ENCODE measurements at places on chromosomes 6 and 20. TPM values are rescaled to one million over a fixed set of nuclear protein-coding genes. Genes with fewer than 3 reads are reported as not detected.
A peak's percentile ranks its signal among the peaks of the same experiment; 100 is the strongest.

DNA sequence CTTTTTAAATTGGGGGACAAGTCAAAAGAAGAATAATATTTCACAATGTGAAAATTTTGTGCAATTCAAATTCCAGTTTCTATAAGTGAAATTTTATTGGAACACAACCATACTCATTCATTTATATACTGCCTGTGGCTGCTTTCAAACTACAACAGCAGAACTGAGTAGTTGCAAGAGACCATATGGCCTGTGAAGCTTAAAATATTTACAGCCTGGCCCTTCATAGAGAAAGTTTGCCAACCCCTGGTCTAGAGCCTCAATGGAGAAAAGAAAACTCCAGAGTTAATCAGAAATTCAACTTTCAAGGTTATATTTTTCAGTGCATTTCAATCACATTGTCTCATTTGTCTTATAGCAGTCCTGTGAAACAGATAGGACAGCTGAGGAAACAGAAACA, 26.6 kb upstream of the FBXO9 start:
- no peak for DNase-seq

- DNase-seq: peak; percentile 61
These were observed 9.7 kb downstream of the BACH2 start for GRCh38 chr6:90286884-90287488.

- DNase-seq: no peak
These were observed 492.0 kb upstream of the SULF2 start for GRCh38 chr20:48277266-48277665.

DNA sequence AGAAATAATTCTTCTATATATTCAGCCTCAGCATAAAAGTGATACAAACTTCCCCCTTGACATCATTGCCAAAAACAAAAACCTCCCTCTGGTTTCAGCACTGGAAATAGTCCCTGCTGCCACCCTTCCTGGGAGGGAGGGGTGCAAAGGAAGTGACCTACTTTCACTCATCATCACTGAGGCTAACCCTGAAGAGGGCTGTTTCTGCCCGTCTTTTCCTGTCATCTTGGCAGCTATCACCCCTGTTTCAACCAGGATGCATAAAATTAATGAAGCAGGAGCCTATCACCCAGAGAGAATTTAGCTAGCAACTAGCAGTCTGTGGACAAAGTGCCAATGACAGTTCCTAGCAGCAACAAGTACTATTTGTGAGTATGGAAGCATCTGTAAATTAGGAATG, 397.8 kb downstream of the LAMA2 start:
- no peak for DNase-seq

The MRS2 gene
- total RNA-seq: 28.8 TPM

DNA sequence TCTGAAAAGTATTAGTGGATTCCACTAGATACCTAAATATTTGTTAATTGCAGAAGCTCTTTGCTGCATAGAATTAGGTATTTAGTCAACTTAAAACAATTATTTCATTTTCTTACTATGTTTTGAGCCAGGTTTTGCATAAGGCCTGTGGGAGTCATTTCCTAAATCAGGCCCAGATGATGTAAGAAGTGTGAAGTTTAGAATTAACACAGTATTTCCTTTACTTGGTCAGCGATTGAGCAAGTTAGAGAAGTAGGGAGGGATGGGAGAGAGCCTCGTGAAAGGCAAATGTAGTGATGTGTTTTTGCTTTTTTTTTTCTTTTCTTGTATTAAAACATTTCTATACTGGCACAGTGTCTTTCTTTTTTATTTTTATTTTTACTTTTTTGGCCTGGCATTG, 711.1 kb downstream of the HDGFL1 start:
- DNase-seq: no peak

DNA sequence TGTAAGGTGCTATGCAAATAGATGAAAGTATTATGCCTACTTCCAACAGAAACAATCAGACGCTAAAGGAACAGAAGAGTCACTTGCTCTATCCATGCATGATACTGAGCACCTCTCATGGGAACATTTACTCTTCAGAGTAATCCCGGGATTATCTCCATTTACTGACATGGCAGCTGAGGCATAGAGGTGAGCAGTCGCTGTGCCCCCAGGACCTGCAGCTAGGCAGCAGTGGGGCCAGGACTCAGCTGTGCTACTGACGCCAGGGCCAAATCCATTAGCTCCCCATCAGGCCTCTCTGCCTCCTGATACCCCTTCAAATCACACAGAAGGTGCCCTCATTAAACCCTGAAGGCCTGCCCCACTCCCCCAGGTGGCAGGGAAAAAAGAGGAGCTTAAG, 51.9 kb downstream of the TRAM2 start:
- no peak for DNase-seq

GRCh38 chr20:9742821-9743220, 96.1 kb downstream of the PAK5 start:
- no peak for DNase-seq

DNA sequence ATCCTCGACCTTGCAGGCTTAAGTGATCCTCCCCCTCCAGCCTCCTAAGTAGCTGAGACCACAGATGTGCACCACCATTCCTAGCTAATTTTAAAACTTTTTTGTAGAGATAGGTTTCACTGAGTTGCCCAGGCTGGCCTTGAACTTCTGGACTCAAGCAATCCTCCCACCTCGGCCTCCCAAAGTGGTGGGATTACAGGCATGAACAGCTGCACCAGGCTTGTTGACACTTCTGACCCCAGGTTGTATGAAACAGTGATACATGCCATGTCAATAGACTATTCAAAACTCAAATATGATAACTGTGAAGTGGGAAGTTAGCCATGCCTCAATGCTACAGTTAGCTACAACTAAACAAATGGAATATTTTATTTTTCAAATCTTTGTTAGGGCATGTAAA, 20.1 kb upstream of the SHLD1 start:
- DNase-seq: no peak

GRCh38 chr6:17962436-17963031, 24.9 kb downstream of the KIF13A start:
- DNase-seq: no peak

The GDAP1L1 gene
- not detected for total RNA-seq

DNA sequence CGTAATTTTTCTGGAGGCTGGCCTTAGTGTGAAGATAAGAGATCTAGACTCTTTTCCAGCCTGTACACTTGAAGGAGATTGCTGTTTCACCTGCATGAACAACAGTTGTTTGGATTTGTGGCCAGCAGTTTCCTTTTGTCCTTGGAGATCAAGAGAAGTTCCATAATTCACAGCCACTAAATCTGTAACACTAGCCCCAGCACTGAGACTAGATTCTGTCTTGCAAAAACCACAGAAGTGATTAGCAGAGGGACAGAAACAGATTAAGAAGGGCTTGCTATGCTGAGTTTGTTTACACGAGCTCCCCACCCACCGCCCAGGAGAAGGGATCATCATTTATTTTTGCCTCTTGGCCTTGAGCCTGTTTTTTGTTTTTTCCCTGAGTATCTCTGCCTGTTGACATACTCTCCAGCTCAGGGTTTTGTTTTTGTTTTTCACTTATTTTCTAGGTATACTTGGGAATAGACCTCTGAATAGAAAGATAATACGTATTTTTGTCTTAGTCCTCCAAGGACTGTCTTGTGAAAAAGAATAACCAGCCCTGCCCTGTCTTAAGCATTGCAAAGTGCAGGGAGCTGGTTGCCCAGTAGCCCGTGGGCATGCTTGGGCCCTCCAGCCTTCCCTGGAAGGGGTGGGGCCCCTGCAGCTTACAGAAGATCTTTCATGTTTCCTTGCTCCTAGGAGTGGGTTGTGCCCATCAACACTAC, 93.1 kb upstream of the SOX4 start:
- no peak for DNase-seq

DNA sequence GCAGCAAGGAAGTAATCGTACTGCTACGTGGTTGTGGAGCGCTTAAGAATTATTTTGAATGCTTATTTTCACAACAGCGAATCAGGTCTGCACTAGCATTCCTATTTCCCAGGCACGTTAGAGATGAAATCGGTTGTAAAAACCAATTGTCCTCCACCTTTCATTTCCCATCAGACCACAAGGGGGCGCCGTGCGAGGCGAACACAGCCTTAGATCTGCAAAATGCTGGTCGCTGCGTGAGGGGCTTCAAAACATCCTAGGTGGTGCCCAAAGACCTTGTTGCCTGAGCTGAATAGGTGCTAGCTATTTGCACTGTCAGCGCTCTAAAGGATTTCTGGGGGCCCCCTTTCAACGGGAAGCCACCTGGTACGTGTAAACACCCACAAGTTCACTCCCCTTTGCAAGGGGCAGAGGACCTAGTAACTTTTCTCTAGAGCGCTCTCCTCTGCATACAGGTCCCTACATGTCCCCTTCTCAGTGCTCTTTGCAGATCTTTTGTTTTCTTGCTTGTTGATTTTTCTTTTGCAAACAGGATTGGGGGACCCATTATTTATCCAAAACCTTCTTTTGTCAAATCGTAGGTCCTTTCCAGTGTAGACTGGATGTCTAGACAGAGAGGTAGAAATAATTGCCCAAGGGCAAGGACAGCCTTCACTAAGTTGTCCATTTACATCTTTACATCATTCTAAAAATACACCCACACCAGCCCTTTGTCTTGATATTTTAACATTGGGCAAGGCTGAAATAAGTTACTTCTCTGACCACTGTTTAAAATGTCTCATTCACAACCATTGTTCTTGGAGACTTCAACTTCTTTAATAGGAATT, 59.8 kb downstream of the NEDD9 start:
- DNase-seq: peak; percentile 80

GRCh38 chr20:16003310-16003709, 569.9 kb downstream of the KIF16B start:
- no peak for DNase-seq

GRCh38 chr6:149419696-149420404, 19.8 kb downstream of the SUMO4 start:
- DNase-seq: no peak

- no peak for DNase-seq
These were observed 395.2 kb downstream of the BCKDHB start for GRCh38 chr6:80501636-80502035.

The PTCRA gene
- not detected for total RNA-seq

GRCh38 chr6:136521427-136521826, 28.8 kb downstream of the MAP7 start:
- DNase-seq: no peak

DNA sequence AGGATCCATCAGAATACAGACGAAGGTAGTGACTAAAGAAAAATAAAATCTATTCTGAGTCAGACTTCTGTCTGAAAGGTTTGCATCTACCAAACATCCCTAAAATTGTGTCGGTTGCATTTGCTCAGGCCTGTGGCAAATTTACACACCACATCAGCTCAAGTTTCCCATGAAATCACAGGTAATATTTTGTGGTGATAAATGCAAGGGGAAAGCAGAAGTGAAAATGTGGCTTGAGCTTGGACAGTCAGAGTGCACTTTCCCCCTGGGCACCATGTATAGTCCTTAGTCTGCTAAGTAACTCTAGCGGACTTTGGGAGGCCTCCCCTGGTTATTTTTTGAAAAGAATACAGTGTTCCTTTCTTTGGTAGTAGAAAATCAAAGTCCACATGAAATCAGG, 159.1 kb downstream of the PKHD1 start:
- DNase-seq: no peak

DNA sequence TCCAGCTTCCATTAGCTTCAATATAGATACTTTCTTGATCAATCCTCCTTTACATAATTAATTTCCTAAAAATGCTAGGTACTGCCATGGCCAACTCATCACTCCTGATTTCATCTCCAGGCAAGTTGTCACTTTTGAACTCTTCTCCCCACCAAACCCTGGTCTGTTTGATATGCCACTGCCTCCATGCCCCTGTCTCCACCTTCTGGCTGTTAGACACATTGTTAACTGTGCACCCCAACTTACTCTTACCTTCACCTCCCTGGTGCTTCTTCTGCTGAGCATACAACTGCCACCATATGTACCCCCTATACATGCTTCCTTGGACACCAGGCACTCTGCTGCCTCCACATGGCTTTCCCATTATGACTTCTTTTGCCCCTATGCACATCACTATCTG, 21.9 kb upstream of the AIG1 start:
- no peak for DNase-seq

- peak; percentile 27 for DNase-seq
These were observed 6.0 kb downstream of the CD83 start for GRCh38 chr6:14123386-14124111.

The MYLK4 gene
- total RNA-seq: 0.51 TPM

- no peak for DNase-seq
These were observed 7.8 kb downstream of the KIAA0408 start for GRCh38 chr6:127451388-127451787.

DNA sequence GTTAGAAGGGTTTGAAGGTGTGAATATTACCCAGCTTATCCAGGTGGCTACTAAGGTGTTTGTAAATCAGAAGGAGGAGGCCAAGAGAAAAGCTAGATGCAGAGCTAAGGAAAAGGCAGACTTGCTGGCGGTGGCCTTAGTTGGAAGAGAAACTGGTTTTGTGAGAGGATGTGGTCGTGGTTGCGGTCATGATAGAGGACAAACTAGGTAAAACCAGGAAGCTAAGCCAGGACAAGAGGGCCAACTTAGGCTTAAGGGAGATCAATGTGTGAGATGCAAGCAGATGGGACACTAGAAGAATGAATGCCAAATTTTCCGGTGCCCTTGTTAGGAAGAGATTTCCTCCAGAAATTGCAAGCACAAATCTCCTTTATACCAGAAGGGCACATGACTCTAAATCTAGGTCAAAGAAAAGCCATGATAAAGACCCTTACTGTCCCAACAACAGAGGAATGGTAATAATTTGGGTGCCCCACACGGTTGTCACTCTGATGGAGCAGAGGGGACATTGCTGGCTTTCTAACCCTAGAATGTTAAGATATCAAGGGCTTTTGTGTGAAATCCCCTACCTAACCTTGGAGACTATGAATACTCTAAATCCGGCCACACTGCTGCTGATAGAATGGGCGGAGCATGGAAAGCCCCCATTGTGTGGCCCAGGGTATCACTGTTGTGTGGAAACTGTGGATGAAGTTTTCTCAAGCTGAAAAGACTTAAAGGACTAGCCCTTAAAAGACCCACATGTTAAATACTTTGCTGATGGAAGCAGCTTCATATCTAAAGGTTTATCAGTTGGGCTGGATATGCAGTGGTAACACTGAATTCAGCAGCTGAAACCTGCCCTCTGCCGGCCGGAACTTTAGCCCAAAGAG, 7.8 kb downstream of the IL22RA2 start:
- no peak for DNase-seq

DNA sequence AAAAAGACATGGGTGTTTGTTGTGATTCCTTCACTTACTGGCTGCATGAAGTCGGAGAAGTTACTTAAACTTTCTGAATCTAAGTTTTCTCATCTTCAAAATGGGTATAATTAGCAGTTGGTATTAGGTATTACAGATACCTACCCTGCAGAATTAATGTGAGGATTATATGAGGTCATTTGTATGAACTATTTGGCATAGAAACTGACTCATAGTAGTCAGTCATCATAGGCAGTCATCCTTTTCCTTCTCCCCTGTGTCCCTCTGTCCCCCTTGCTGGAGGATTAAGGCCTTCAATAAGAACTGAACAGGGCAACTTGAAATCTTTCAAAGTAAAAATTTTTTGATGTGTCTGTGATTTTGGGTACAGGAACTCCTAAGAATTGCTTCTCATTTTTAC, 26.3 kb downstream of the RALGAPB start:
- DNase-seq: no peak

DNA sequence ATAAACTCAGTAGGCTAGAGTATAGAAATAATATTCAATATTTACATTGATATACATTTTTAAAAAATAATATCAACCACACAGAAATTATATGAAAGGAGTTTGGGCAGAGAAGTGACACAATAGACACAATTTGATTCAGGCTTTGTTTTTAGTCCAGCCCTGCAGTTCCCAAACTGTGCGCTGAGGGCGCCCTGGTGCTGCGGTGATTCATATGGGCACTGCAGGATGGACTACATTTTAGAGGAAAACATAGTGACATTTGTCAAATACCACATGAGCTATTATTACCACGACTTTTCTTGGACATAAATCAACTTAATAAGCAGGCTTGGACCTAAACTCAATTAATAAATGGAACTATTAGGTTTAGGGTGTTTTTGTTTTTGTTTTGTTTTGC, 364.3 kb upstream of the ID4 start:
- DNase-seq: no peak

Data from dermis blood vessel endothelial cell (primary cell).